ENCODE measurements at places on chromosomes 11 and 22.

DNA sequence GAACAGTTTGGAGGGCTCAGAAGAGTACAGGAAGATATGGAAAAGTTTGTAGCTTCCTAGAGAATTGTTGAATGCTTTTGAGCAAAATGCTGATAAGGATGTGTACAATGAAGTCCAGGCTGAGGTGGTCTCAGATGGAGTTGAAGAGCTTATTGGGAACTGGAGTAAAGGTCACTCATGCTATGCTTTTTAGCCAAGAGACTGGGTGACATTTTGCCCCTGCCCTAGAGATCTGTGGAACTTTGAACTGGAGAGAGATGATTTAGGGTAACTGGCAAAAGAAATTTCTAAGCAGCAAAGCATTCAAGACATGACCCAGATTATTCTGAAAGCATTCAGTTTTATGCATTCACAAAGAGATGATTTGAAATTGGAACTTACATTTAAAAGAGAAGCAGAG lies 27.9 kb upstream of the CABP2 start:
- no peak overlapping the region for H3K27ac ChIP-seq
- H3K27me3 ChIP-seq: peaks cover 11% of the 10 kb centered on the region
- no peaks in the 10 kb centered on the region for H3K36me3 ChIP-seq
- no peak overlapping the region for H3K4me3 ChIP-seq

DNA sequence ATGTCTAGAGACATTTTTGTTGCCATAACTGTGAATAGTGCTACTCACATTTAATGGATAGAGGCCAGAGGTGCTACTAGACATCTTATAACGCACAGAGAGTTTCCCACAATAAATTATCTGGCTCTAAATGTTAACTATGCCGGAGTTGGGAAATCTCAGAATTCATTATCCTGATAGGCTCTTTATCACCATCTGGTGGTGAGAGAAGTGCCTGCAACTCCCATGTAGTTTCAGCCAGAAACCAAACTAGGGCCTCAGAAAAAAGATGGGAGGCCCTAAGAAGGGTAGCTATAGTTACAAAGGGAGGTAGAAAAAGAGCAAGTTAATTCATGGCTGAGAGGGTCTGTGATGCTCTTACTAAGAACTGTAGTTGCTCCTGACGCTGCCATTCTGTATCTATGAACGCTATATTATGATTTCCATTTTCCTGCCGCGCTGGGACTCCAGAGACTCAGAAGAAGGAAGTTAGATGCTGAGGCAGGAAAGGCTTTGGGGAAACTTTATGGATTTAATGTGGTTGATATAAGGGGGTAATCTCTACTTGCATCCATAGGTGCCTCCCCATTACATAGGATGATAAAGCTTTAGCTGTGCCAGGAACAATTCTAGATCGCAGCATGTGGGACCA lies 22.9 kb upstream of the MRPL17 start:
- DNase-seq: peak; percentile 44
- H3K4me3 ChIP-seq: no peak overlapping the region
- no peaks in the 10 kb centered on the region for H3K27me3 ChIP-seq
- peaks cover 7% of the 10 kb centered on the region for H3K4me1 ChIP-seq
- H3K27ac ChIP-seq: peak overlapping the region; percentile 36

DNA sequence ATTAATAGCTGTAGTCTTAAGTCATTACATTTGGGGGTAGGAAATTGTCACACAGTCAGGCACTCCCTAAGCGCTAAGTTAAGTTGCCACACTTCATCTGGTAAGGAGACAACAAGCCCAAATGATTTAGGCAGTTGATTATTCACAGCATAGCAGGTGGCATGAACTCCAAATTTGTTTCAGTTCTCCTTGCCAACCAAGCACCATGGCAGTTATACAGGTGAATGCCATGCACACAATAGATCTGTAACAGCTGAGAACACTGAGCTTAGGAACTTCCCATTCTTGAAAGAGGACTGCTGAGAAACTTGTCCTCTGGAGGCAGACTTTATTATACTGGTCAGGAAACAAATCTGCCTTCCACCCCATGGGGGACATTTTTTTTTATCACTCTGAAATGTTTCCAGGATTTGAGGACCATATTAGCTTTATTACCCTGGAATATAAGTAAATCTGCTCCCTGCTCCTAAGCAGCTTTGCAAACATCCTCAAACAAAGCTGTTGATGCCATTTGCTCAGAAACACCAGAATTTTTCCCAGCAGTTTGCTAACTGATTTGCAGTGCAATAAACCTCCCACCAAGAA lies 5.1 kb upstream of the INTS4 start:
- no peak for DNase-seq
- H3K27me3 ChIP-seq: peaks cover 8% of the 10 kb centered on the region
- H3K27ac ChIP-seq: no peak overlapping the region
- H3K4me1 ChIP-seq: peaks cover 11% of the 10 kb centered on the region

GRCh38 chr11:43905813-43906241 lies 25.2 kb downstream of the ALKBH3 start:
- peak overlapping the region; percentile 66 for H3K27ac ChIP-seq
- H3K4me3 ChIP-seq: no peak overlapping the region
- no peak for DNase-seq
- no peaks in the 10 kb centered on the region for H3K27me3 ChIP-seq
- H3K4me1 ChIP-seq: peaks cover 3% of the 10 kb centered on the region

DNA sequence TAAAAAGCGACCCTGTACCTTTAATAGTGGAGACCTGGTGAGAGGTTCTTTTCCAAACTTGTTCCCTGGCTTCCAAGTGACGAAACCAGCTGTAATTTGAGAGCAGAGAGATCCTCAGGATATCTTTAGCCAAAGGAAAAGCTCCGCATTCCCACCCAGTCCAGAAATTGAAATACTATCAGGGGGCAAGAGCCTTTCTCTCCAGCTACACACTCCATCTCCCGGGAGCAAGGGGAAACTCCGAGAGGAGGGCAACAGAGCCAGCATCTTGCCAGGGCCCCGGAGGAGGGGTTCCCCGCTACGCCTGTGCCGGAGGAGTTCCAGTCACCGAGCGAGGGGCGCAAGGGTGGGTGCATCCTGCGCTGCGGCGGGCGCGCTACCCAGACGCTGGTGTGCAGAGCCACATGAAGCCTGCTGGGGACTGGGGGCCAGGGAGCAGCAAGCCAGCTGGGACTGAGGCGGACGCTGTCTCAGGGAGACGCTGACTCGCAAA lies at the start of gene FIBIN:
Gene FIBIN (plus strand): TSS at position 148 of the 493 bp plus-strand sequence. CDS start 415 bp downstream, outside the sequence.
- no peaks in the 10 kb centered on the region for H3K4me1 ChIP-seq
- no peak within 1 kb of the TSS for H3K4me3 ChIP-seq
- no peaks in the 10 kb centered on the region for H3K36me3 ChIP-seq
- H3K27ac ChIP-seq: no peak within 1 kb of the TSS
- H3K27me3 ChIP-seq: no peaks in the 10 kb centered on the region
- DNase-seq: no peak

DNA sequence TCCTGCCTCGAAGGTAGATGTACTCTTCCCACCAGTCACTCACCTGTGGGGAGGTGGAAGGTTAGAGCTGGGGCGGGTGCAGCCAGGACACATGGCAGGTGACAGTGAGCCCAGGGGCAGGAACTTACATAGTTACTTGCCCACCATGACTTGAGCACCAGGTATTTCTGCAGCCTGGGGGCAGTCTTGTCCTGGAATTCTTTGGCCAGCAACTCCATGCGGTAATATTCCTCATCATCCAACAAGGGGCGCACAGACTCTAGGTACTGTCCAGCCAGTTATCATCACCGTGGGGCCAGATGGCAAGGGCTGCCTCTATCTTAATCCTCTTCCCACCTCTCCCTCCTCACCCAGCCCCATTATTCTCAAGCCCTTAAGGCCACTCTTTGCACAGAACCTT lies 2.2 kb downstream of the CPT1B start:
- H3K4me3 ChIP-seq: no peak overlapping the region
- H3K36me3 ChIP-seq: peaks cover 16% of the 10 kb centered on the region
- peaks cover 4% of the 10 kb centered on the region for H3K4me1 ChIP-seq
- H3K27me3 ChIP-seq: no peaks in the 10 kb centered on the region
- no peak overlapping the region for H3K27ac ChIP-seq

GRCh38 chr22:48244388-48245195 lies 1482.1 kb downstream of the TBC1D22A start:
- peaks cover 53% of the 10 kb centered on the region for H3K4me1 ChIP-seq
- peak overlapping the region; percentile 8 for H3K4me3 ChIP-seq

GRCh38 chr11:114499756-114500155 lies 59.9 kb downstream of the NXPE1 start:
- H3K36me3 ChIP-seq: no peaks in the 10 kb centered on the region
- no peaks in the 10 kb centered on the region for H3K4me1 ChIP-seq
- H3K4me3 ChIP-seq: no peak overlapping the region
- peaks cover 33% of the 10 kb centered on the region for H3K27me3 ChIP-seq
- no peak overlapping the region for H3K27ac ChIP-seq

DNA sequence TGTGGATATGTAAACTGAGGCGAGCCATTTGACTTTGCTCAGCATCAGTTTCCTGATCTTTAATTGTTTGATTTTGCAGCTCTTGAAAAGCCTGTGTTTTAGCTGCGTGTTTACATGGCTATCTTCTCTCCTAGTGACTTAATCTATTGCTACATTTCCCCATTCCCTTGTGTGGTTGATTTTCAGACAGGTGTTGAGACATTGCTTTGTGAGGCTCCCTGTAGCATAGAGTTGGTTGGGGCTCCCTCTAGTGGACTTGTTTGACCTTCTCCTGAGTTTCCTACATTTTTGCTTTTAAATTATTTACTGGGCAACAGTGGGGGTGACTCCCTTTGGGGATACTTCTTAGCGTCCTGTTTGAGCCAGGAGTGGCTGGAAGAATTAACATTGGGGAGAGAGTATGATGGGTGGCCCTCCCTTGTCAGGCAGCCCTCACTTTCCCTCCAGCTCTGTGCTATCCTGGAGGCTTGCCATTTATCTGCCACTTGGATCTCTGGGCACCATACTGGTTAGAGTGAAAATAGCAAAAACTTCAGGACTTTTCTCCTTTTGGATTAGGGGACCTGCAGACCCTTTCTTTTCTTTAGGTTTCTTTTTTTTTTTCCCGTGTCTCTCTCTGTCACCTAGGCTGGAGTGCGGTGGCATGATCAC lies 9.2 kb upstream of the CBL start:
- no peaks in the 10 kb centered on the region for H3K36me3 ChIP-seq
- peak; percentile 68 for DNase-seq
- H3K4me1 ChIP-seq: peaks cover 2% of the 10 kb centered on the region
- H3K4me3 ChIP-seq: no peak overlapping the region
- no peak overlapping the region for H3K27ac ChIP-seq
- H3K27me3 ChIP-seq: peaks cover 10% of the 10 kb centered on the region

DNA sequence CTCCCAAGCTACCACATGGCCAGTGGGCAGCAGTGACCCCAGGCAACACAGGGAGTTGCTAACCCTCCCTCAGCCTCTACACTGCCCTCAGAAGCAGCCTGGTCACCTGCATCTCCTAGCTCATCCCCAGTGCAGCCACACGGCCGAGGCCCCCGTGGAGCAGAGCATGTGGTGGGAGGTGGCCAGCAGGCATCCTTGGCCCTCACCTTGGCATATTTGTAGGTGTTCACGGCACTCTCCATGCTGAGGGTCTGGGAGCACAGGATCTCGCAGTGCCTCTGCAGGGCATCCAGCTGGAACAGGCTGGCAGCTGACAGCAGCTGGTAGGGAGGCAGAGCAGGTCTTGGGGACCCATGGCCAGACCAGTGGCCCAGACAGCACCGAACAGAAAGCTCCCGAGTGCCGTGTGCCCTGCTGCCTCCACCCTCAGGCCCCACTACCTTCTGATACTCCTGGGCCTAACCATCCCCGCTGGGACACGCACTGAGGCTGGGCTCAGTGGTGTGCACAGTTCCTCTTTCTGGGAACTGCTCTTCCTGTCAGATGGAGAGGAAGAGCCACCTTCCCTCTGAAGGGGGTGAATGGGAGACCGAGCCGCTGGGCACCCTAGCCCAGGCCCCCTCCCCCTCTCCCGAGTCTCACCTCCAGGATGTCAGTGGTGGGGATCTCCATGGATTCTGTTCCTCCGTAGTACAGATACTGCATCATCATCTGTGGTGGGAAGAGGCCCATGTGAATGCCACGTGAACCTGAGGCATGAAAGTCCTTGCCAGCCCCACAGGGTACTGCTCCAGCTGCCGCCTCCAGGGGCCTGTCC lies 48.8 kb downstream of the NAT10 start:
- DNase-seq: no peak
- H3K36me3 ChIP-seq: peaks cover 3% of the 10 kb centered on the region
- peaks cover 17% of the 10 kb centered on the region for H3K4me1 ChIP-seq
- no peak overlapping the region for H3K27ac ChIP-seq
- no peak overlapping the region for H3K4me3 ChIP-seq

DNA sequence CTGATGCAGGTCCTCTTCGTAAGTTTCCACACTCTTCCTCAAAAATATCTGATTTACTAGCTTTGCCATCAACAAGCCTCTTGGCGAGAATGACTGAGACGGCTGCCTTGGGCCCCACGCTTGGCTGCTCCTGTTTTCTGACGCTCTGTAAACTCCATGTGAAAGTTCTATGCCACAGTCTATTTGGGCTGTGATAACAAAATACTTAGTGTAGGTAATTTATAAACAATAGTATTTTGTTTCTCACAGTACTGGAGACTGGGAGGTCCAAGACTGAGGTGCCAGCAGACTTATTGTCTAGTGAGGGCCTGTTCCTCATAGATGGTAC lies 123.2 kb upstream of the SORL1-AS1 start:
- peak overlapping the region; percentile 49 for H3K27ac ChIP-seq
- peaks cover 9% of the 10 kb centered on the region for H3K4me1 ChIP-seq
- H3K27me3 ChIP-seq: no peaks in the 10 kb centered on the region
- H3K36me3 ChIP-seq: peaks cover 83% of the 10 kb centered on the region
- no peak for DNase-seq
- H3K4me3 ChIP-seq: no peak overlapping the region

DNA sequence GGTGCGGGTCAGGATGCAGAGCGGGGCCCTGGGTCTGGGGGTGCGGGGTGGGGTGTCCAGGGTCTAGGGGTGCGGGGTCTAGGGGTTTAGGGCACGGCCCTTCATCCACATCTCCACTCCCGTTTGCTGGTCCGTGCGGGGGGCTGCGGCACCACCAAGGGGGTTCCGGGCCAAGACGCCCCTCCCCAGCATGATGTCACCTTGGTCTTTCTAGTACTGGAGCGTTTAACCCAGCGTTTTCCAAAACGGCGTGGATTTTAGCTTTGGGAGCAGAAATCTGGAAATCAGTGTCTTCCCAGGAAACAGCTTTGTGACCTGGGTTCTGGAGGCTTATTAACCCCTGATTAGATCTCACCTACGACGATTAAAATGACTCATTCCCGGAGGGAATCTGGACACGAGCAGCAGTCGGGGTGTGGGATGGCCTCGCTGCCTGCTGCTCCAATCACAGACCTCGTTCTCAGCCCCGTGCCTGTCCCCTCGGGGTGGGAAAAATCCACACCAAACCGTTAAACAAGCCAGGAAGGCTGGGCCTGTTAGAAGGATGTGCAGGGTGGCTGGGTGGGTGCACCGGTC lies 759 bp downstream of the AP2A2 start:
- peak overlapping the region; percentile 84 for H3K4me3 ChIP-seq
- H3K36me3 ChIP-seq: peaks cover 31% of the 10 kb centered on the region
- H3K27ac ChIP-seq: peak overlapping the region; percentile 87
- peaks cover 28% of the 10 kb centered on the region for H3K4me1 ChIP-seq
- no peak for DNase-seq
- H3K27me3 ChIP-seq: no peaks in the 10 kb centered on the region

- H3K27ac ChIP-seq: peak overlapping the region; percentile 69
- peaks cover 20% of the 10 kb centered on the region for H3K36me3 ChIP-seq
- peak overlapping the region; percentile 63 for H3K4me3 ChIP-seq
- DNase-seq: no peak
Observed at GRCh38 chr22:39941601-39942000, 18.6 kb upstream of the TMA7B start.

GRCh38 chr11:131481971-131482370 lies 111.6 kb downstream of the NTM start:
- no peak overlapping the region for H3K27ac ChIP-seq
- H3K27me3 ChIP-seq: no peaks in the 10 kb centered on the region
- no peak for DNase-seq
- no peak overlapping the region for H3K4me3 ChIP-seq
- H3K4me1 ChIP-seq: no peaks in the 10 kb centered on the region

Measured in effector memory CD8-positive, alpha-beta T cell (primary cell).